Body of pancreas (tissue), 4 donors: ENCODE measurements at places on chromosomes 13 and 19. TPM values are rescaled to one million over a fixed set of nuclear protein-coding genes. Genes with fewer than 3 reads are reported as not detected.
A peak's percentile ranks its signal among the peaks of the same experiment; 100 is the strongest.

DNA sequence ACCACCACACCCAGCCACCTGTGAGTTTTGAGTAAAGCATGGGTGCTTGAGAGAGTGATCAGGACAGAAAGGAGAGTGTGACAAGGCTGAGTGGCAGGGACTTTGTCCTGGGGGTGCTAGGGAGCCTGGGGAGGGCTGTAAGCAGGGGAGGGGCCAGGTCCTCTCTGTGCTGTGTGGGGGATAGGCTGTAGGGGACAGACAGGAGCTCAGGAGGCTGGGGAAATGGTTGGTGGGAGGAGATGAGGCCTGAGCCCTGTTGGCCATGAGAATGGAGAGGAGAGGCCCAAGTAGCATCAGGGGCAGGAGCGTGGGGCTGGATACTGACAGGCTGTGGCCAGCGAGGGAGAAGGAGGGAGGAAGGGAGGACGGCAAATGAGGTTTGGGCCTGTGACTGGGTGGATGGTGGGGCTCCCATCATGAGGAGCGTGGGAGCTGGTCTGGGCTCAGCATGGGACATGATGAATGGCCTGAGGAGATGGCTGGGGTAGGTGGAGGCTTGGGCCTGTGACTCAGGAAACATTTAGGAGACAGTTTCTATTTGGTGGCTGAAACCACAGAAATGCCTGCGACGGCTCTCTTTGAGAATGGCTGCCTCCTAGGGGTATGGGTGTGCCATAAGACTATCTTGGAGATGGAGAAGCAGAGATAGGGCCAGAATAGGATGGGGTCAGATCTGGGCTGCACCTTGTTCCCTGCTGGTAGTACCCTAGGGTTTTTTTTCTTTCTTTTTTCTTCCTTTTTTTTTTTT lies 25.0 kb downstream of the GRIN2D start:
- H3K36me3 ChIP-seq = no peaks in the 10 kb centered on the region
- H3K4me3 ChIP-seq = no peak overlapping the region
- H3K4me1 ChIP-seq = peaks cover 10% of the 10 kb centered on the region
- no peak overlapping the region for H3K27ac ChIP-seq

DNA sequence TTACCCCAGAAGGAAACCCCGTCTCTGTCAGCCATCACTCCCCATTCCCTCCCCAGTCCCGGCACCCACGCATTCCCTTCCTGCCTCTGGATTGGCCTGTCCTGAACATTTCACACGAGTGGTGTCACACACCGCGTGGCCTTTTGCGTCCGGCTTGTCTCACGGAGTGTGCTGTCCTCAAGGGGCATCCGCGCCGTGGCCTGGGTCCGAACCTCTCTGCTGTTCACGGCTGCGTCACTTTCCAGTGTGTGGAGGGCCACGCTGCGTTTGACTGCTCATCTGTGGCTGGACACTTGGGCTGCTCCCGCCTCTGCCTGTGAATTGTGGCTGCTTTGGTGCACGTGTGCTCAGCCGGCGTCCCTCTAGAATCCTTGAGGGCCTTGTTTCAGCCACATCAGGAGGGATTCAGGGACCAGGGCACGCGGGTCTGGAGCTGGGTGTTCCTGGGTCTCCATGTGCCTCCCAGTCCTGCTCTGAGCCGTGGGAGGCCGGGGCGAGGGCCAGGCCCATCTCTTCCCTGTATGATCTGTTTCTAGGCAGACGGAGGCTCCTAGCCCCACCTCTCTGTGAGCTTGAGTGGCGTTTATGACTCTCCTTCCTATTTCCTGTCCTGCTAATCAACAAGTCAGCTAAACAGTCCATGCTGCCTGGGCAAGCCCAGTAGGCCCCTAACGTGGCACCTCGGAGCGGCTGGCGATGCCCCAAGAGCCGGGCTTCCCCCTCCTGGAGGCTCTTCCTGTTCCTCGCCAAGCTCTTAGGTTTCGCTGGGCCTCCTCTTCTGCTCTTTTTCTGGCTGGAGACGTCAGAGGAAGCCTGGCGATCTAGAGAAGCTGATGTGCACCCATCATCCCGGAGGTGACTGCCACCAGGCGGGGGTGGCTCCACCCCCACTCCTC lies 8.1 kb downstream of the STK11 start:
- no peaks in the 10 kb centered on the region for H3K36me3 ChIP-seq
- H3K27me3 ChIP-seq = no peaks in the 10 kb centered on the region
- H3K4me3 ChIP-seq = no peak overlapping the region
- peak; percentile 49 for DNase-seq
- peaks cover 88% of the 10 kb centered on the region for H3K4me1 ChIP-seq

DNA sequence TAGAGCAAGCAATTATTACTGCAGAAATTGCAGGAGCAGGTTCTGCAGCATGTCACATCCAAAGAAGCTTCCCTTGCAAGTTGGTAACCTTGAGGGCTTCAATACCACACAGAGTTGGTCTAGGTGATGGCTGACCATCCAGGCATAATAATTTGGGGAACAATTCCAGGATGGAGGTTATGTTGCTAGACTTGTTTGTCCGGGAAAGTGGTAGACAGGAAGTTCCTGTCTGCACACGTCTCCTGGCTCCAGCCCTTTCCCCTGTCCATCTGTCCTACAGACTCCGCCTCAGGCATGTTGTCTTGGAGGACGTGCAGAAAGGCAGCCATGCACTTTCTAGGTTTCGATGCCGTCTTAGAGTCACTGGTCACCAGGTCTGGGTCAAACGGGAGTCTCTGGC lies 26.0 kb downstream of the DPRX start:
- H3K4me1 ChIP-seq = no peaks in the 10 kb centered on the region
- no peaks in the 10 kb centered on the region for H3K36me3 ChIP-seq
- no peaks in the 10 kb centered on the region for H3K27me3 ChIP-seq
- DNase-seq = no peak
- H3K27ac ChIP-seq = no peak overlapping the region

DNA sequence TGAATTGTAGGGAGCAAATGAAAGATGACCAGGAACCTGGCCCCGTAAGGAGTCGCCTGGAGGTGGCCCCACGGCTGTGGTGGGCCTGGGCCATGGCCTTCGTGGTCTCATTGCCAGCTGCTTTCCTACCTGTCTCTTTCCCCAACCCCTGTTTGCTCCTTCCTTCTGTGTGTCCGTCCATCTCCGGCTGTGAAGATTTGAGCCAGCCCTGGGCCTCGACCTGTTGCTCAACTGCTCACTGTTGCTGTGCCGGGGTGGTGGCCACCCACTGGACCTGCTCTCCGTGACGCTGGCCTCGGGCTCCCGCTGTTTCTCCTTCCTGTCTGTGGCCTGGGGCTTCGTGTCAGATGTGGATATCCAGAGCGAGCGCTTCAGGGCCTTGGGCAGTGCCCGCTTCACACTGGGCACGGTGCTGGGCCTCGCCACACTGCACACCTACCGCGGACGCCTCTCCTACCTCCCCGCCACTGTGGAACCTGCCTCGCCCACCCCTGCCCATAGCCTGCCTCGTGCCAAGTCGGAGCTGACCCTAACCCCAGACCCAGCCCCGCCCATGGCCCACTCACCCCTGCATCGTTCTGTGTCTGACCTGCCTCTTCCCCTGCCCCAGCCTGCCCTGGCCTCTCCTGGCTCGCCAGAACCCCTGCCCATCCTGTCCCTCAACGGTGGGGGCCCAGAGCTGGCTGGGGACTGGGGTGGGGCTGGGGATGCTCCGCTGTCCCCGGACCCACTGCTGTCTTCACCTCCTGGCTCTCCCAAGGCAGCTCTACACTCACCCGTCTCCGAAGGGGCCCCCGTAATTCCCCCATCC lies 8.5 kb downstream of the DBP start:
- no peaks in the 10 kb centered on the region for H3K36me3 ChIP-seq
- H3K27ac ChIP-seq = no peak overlapping the region
- DNase-seq = no peak
- H3K4me3 ChIP-seq = no peak overlapping the region
- H3K27me3 ChIP-seq = no peaks in the 10 kb centered on the region
- peaks cover 31% of the 10 kb centered on the region for H3K4me1 ChIP-seq

GRCh38 chr19:49801401-49801888 lies 11.6 kb downstream of the FUZ start:
- no peak overlapping the region for H3K4me3 ChIP-seq
- no peaks in the 10 kb centered on the region for H3K4me1 ChIP-seq
- no peaks in the 10 kb centered on the region for H3K36me3 ChIP-seq
- no peak overlapping the region for H3K27ac ChIP-seq
- no peak for DNase-seq

GRCh38 chr13:80116107-80116506 lies 224.8 kb downstream of the SPRY2 start:
- peaks cover 3% of the 10 kb centered on the region for H3K4me1 ChIP-seq
- no peaks in the 10 kb centered on the region for H3K27me3 ChIP-seq
- no peak overlapping the region for H3K4me3 ChIP-seq
- H3K36me3 ChIP-seq = no peaks in the 10 kb centered on the region
- no peak for DNase-seq

DNA sequence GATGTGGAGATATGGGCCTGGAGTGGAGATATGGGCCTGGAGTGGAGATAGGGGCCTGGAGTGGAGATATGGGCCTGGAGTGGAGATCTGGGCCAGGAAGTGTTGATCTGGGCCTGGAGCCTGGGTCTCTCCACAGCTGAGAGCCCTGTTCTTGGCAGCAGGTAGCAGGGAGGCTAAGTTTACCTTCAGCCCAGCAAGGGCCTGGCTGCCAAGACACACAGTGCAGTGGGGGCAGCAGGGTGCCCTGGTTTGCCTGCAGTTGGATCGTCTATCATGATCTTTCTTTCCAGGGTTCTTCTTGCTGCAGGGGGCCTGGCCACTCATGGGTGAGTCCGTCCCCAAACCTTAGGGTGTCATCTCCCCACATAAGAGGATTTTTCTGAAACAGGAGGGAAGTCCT lies 687 bp downstream of the KIR3DL2 start:
- H3K4me3 ChIP-seq = no peak overlapping the region
- H3K27ac ChIP-seq = no peak overlapping the region
- no peaks in the 10 kb centered on the region for H3K27me3 ChIP-seq
- H3K4me1 ChIP-seq = no peaks in the 10 kb centered on the region

GRCh38 chr13:21537105-21537504 lies 66.9 kb downstream of the MICU2 start:
- H3K27ac ChIP-seq = no peak overlapping the region
- DNase-seq = no peak
- no peak overlapping the region for H3K4me3 ChIP-seq
- peaks cover 12% of the 10 kb centered on the region for H3K4me1 ChIP-seq
- no peaks in the 10 kb centered on the region for H3K36me3 ChIP-seq

- peak; percentile 41 for DNase-seq
- H3K36me3 ChIP-seq = peaks cover 2% of the 10 kb centered on the region
- H3K27ac ChIP-seq = peak overlapping the region; percentile 63
- H3K4me1 ChIP-seq = peaks cover 44% of the 10 kb centered on the region
- no peak overlapping the region for H3K4me3 ChIP-seq
- H3K27me3 ChIP-seq = no peaks in the 10 kb centered on the region
These were observed 32.2 kb downstream of the MTRF1 start for GRCh38 chr13:41231025-41231677.

GRCh38 chr13:112522578-112522977 lies 65.4 kb downstream of the TUBGCP3 start:
- no peak for DNase-seq
- no peaks in the 10 kb centered on the region for H3K27me3 ChIP-seq
- H3K27ac ChIP-seq = no peak overlapping the region
- H3K4me3 ChIP-seq = no peak overlapping the region
- H3K4me1 ChIP-seq = no peaks in the 10 kb centered on the region
- H3K36me3 ChIP-seq = peaks cover 6% of the 10 kb centered on the region

- no peaks in the 10 kb centered on the region for H3K36me3 ChIP-seq
- no peaks in the 10 kb centered on the region for H3K27me3 ChIP-seq
- peak; percentile 72 for DNase-seq
- no peak overlapping the region for H3K27ac ChIP-seq
- no peak overlapping the region for H3K4me3 ChIP-seq
- peaks cover 21% of the 10 kb centered on the region for H3K4me1 ChIP-seq
These were observed 8.2 kb downstream of the REX1BD start for GRCh38 chr19:18596752-18597157.

- H3K27me3 ChIP-seq = no peaks in the 10 kb centered on the region
- DNase-seq = no peak
- H3K4me1 ChIP-seq = peaks cover 13% of the 10 kb centered on the region
- H3K4me3 ChIP-seq = no peak overlapping the region
These were observed 3.8 kb upstream of the TM6SF2 start for GRCh38 chr19:19276851-19277250.

GRCh38 chr19:42450314-42450934 lies 7.7 kb upstream of the CXCL17 start:
- H3K4me3 ChIP-seq = no peak overlapping the region
- H3K27me3 ChIP-seq = no peaks in the 10 kb centered on the region
- H3K36me3 ChIP-seq = no peaks in the 10 kb centered on the region
- peak; percentile 96 for DNase-seq
- H3K4me1 ChIP-seq = peaks cover 10% of the 10 kb centered on the region

- H3K36me3 ChIP-seq = no peaks in the 10 kb centered on the region
- DNase-seq = no peak
- H3K27ac ChIP-seq = no peak overlapping the region
- no peaks in the 10 kb centered on the region for H3K27me3 ChIP-seq
These were observed 68.0 kb downstream of the MLLT1 start for GRCh38 chr19:6211632-6212402.

- no peaks in the 10 kb centered on the region for H3K36me3 ChIP-seq
- no peaks in the 10 kb centered on the region for H3K27me3 ChIP-seq
- H3K27ac ChIP-seq = no peak overlapping the region
- DNase-seq = peak; percentile 5
- no peaks in the 10 kb centered on the region for H3K4me1 ChIP-seq
- H3K4me3 ChIP-seq = no peak overlapping the region
These were observed 34.4 kb upstream of the ZNF808 start for GRCh38 chr19:52492994-52493470.

GRCh38 chr19:31519256-31519655 lies 170.0 kb upstream of the TSHZ3 start:
- no peak overlapping the region for H3K4me3 ChIP-seq
- H3K36me3 ChIP-seq = no peaks in the 10 kb centered on the region
- no peaks in the 10 kb centered on the region for H3K4me1 ChIP-seq
- no peak overlapping the region for H3K27ac ChIP-seq
- no peak for DNase-seq

DNA sequence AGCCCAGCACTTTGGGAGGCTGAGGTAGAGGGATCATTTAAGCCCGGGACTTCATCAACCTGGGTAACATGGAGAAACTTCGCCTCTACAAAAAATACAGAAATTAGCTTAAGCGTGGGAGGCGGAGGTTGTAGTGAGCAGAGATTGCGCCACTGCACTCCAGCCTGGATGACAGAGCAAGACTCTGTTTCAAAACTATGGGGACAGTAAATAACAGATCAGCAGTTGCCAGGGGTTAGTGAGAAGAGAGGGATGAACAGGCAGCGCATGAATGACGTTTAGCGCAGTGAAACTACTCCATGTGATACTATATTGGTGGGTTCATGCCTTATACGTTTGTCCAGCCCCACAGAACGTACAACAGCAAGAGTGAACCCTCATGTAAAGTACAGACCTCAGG lies 7.1 kb upstream of the ICAM3 start:
- no peak overlapping the region for H3K27ac ChIP-seq
- no peaks in the 10 kb centered on the region for H3K27me3 ChIP-seq
- no peaks in the 10 kb centered on the region for H3K4me1 ChIP-seq
- H3K4me3 ChIP-seq = no peak overlapping the region
- DNase-seq = no peak
- H3K36me3 ChIP-seq = no peaks in the 10 kb centered on the region

ZNF835 gene
- 4.2 TPM for total RNA-seq

PINLYP gene
- total RNA-seq = not detected

FGF22 gene
- not detected for total RNA-seq

MBD3L3 gene
- total RNA-seq = not detected

NOVA2 gene
- total RNA-seq = 1.6 TPM

ZNF729 gene
- total RNA-seq = not detected

TUBA3C gene
- total RNA-seq = not detected

FUT3 gene
- total RNA-seq = 5.7 TPM

ZNF541 gene
- under 0.01 TPM for total RNA-seq

EDNRB gene
- 28.7 TPM for total RNA-seq

WDR87 gene
- total RNA-seq = not detected

GRWD1 gene
- 11.9 TPM for total RNA-seq

MAP4K1 gene
- total RNA-seq = 2.0 TPM

KLK4 gene
- not detected for total RNA-seq

ZNF177 gene
- total RNA-seq = 0.78 TPM

ZNF536 gene
- total RNA-seq = not detected

NMRK2 gene
- not detected for total RNA-seq
